ENCODE measurements at places on chromosomes 16 and 17.
A peak's percentile ranks its signal among the peaks of the same experiment; 100 is the strongest.

- no peak for DNase-seq
Measured at GRCh38 chr17:59221159-59221847, 992 bp downstream of the GDPD1 start.

DNA sequence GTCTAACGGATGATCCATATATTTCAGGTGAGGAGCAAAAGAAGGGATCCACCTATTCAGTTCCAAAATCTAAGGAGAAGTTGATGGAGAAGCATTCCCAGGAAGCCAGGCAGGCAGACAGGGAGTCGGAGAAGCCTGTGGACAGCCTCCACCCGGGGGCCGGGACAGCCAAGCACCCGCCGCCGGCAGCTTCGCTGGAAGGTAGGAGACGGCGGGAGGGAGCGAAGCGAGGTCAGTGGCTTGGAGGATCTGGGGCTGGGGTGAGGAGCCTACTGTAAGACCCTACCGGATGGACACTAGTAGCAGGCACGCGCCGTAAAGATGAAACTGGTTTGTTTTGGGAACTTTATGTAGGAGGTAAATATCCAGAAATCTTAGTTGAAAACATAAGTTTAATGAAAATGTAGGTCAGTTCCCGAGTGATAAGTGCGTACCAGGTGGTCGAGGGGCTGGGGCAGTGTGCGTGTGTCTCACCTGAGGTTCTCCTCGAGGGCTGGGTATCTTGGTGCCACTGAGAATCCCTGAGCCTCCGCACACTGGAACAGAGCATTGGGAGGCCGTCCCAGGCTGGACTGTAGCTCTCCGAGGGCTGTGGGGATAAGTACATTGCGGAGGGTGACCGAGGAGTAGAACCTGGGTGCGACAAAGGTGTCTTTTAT is 714 bp downstream of the SPATA33 start:
- no peak for DNase-seq

DNA sequence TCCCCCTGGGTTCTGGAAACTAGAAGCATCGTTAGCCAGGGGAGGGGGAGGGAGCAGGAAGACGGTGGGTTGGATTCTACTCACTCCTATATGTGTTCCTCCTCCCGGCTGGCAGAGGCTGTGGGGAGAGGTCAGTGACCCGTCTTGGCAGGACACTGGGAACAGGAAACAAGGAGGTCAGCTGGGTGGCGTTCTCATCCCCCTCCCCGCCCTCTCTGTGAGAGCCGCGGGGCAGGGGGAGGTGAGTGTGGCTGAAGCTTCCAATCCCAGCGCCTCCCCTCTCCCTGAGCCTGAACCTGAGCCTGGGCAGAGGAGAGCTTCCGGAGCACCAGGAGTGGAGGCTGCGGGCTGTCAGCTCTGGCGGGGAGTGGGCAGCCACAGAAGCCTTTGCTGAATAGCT is 12.5 kb downstream of the GPRC5C start:
- DNase-seq, result no peak

- no peak for DNase-seq
Measured at GRCh38 chr16:70430667-70431536, 8.0 kb downstream of the ST3GAL2 start.

GRCh38 chr17:32261936-32262510 is 3.6 kb upstream of the RHBDL3 start:
- no peak for DNase-seq

DNA sequence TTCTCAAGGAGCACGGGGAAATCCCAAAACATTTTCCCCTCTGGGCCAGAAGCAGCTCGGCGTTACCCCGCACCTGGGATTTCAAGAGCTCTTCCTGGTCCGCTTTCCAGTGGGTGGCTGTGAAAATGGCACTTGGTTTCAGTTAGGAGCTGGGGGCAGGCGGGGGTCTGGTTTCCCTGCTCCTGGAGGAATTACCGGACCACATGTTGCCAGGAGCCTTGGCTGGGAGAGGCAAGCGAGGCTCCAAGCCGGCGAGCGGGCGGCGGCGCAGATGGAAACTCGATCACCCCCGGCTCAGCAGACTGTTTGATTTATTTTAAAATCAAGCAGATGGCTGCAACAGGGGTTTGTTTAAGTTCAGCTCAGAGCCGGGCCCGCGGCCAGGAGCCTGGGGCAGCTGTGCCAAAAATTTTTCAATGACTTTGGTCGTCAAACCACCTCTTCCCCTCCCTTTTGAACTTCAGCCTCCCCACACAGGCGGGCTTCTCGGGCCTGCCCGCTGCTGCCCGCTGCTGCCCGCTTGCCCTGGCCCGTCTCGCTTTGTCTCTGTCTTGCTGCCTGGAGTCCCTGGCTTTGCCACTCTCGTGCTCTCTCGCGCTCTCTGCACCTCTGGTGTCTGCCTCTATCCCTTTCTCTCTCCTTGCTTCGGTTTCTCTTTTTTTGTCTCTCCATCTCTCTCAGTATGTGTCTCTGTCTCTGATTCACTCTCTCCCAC is 108.0 kb upstream of the CIBAR2 start:
- DNase-seq, result peak; percentile 78

DNA sequence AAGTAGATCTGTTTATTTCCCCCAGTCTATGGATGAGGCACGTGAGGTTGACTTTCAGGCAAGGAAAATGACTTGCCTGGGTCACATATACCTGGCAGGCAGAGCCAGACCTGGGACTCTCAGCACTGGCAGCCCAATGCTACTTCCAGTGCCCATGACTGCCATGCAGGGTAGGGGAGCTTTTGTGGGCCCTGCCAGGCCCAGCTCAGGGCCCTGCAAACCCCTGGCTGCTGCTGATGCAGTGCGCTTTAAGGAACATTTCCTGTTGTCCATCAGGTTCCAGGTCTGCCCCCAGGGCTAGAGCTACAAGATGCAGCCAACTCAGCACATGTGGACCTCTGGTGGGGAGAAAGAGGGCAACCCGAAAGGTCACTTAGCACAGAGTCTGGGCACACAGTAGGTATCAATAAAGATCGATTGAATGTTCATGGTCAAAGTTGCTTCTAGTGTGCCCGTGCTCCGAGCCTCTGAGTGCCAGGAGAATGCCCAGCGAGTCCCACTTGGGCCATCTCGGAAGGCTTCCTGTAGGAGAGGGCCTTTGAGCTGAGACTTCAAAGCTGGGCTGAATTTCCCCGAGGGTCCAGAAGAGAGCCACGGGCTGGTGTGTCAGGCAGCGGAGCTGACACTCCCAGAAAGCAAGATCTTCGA is 513 bp upstream of the TBX21 start:
- DNase-seq, result no peak

DNA sequence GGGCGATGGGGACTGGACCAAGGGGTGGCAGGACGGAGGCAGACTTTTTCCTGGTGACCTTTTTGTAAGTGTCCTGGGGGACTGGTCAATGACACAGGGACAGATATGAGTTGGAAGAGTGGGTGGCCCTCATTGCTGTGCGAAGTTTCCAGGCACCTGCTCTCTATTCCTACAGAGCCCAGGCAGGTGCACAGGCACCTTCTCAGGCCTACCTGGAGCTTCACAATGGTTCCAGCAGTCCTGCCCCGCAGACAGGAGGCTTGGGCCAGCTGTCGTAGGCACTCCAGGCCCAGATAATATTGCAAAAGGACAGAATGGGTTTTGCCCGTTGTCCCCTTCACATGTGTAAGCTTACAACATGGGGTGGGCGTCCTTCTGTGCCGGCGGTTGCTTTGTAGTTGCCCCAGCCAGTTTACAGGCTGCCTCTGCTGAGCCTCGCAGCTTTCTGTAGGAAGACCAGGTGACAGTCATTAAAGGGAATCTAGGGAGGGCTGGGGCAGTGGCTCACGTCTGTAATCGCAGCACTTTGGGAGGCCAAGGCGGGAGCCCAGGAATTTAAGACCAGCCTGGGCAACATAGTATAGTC is 84.3 kb downstream of the ARHGAP23 start:
- no peak for DNase-seq

GRCh38 chr16:11401161-11402050 is 56.1 kb downstream of the RMI2 start:
- DNase-seq, result no peak

GRCh38 chr17:3534881-3535252 is 22.7 kb downstream of the TRPV3 start:
- no peak for DNase-seq

Measured in HFF-Myc (cell line).